ENCODE measurements at places on chromosomes 7 and 10.

DNA sequence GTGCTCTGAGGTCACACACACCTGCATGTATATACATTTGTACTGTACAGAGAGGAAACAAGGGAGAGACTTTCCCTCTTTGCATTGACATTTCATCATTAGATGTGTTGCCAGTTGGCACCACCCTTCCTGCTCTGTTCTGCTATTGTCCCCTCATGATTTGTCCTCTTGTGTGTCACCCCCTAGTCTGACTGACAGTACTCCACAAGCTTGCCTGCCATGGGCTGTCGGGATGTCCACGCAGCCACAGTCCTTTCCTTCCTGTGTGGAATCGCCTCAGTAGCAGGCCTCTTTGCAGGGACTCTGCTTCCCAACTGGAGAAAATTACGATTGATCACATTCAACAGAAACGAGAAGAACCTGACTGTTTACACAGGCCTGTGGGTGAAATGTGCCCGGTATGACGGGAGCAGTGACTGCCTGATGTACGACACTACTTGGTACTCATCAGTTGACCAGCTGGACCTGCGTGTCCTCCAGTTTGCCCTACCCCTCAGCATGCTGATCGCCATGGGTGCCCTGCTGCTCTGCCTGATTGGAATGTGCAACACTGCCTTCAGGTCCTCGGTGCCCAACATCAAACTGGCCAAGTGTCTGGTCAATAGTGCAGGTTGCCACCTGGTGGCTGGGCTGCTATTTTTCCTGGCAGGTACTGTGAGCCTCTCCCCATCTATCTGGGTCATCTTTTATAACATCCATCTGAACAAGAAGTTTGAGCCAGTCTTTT, 9.4 kb downstream of the CLDN12 start:
- H3K27me3 ChIP-seq, result no peaks in the 10 kb centered on the region
- peaks cover 23% of the 10 kb centered on the region for H3K36me3 ChIP-seq
- no peak overlapping the region for H3K4me3 ChIP-seq

GRCh38 chr10:120713573-120714205, 137.5 kb upstream of the WDR11 start:
- 0 out of 2 replicates have a peak, but pooled peaks cover 3% of the 10 kb centered on the region for H3K27me3 ChIP-seq
- DNase-seq, result no peak
- H3K27ac ChIP-seq, result no peak overlapping the region
- H3K4me1 ChIP-seq, result no peaks in the 10 kb centered on the region
- H3K36me3 ChIP-seq, result no peaks in the 10 kb centered on the region

DNA sequence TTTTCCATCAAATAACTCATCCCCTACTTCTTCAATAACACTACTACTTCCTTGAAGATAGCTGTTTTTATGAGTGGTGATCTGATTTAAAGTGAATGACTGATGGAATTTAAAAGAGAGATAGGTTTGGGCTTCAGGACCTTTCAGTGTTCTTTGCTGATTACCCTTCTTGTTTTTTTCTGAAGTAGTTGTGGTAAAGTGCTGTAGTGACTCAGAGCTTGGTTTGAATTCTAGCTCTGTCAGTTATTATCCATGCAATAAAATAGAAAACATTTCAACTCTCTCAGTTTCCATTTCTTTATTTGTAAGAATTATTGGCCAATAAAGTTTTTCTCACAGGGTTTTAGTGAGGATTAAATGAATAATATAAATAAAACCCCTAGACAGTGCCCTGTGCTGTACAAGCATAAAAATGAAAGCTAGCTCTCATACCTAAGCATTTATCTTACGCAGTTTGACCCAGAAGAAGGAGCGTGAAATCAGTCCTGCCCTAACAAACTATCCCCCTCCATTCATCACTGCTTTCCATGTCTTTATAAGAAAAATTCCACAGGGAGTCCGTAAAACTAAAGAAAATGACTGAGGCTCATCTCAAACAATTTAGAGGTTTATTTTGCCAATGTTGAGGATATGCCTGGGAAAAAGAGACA, 25.1 kb upstream of the AKAP9 start:
- H3K27ac ChIP-seq, result no peak overlapping the region
- no peaks in the 10 kb centered on the region for H3K36me3 ChIP-seq
- no peaks in the 10 kb centered on the region for H3K27me3 ChIP-seq
- no peak overlapping the region for H3K4me3 ChIP-seq
- H3K4me1 ChIP-seq, result no peaks in the 10 kb centered on the region

DNA sequence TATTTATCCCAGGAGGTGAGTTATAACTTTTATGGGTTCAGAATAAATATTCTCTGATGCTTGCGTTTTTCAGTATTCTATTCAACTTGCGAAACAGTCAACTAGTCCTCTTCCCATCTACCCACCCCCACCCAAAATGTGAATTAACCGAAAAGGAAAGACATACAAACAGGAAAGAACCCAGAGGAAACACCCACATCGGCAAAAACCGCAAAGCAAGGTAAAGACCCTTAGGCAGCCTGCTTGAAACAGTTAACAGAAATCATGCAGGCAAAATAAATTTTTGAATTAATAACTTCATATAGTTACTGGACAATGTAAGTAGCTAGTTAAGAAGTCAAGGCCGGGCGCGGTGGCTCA, 5.4 kb downstream of the ZC3HAV1 start:
- H3K27me3 ChIP-seq, result no peaks in the 10 kb centered on the region
- peaks cover 1% of the 10 kb centered on the region for H3K36me3 ChIP-seq
- H3K4me1 ChIP-seq, result peaks cover 15% of the 10 kb centered on the region
- no peak overlapping the region for H3K27ac ChIP-seq
- no peak overlapping the region for H3K4me3 ChIP-seq

- DNase-seq, result no peak
- H3K36me3 ChIP-seq, result no peaks in the 10 kb centered on the region
- no peaks in the 10 kb centered on the region for H3K4me1 ChIP-seq
These were observed 107.0 kb downstream of the PTPN20 start for GRCh38 chr10:47018026-47018735.

GRCh38 chr7:74320645-74321221, 31.5 kb downstream of the CLIP2 start:
- no peak overlapping the region for H3K4me3 ChIP-seq
- H3K4me1 ChIP-seq, result no peaks in the 10 kb centered on the region
- H3K27ac ChIP-seq, result no peak overlapping the region
- no peaks in the 10 kb centered on the region for H3K36me3 ChIP-seq
- DNase-seq, result no peak

GRCh38 chr7:12315049-12315448, 88.6 kb downstream of the VWDE start:
- DNase-seq, result no peak
- no peaks in the 10 kb centered on the region for H3K27me3 ChIP-seq
- H3K4me1 ChIP-seq, result no peaks in the 10 kb centered on the region
- H3K27ac ChIP-seq, result no peak overlapping the region

- peaks cover 18% of the 10 kb centered on the region for H3K4me1 ChIP-seq
- DNase-seq, result no peak
- H3K27ac ChIP-seq, result no peak overlapping the region
- no peaks in the 10 kb centered on the region for H3K27me3 ChIP-seq
- no peak overlapping the region for H3K4me3 ChIP-seq
These were observed 55.2 kb upstream of the EZH2 start for GRCh38 chr7:148939128-148939755.

DNA sequence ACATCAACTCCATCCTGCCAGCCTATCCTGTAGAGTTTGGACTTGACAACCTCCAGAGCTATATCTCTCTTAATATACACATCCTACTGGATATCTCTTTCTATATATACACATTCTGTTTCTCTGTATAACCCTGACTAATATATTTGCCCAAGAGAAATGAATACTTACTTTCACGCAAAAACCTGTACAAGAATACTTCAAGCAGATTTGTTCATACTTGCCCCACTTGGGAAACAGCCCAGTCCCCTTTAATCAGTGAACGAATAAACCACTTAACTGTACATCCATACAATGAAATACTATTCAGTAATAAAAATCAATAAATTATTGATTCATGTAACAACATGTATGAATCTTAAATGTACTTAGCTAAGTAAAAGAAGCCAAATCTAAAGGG, 251.1 kb upstream of the PHYHIPL start:
- H3K4me1 ChIP-seq, result 0 out of 2 replicates have a peak, but pooled peaks cover 7% of the 10 kb centered on the region
- H3K27ac ChIP-seq, result no peak overlapping the region
- H3K27me3 ChIP-seq, result no peaks in the 10 kb centered on the region
- H3K4me3 ChIP-seq, result no peak overlapping the region
- H3K36me3 ChIP-seq, result no peaks in the 10 kb centered on the region

GRCh38 chr10:47371629-47372485, 12.2 kb downstream of the ZNF488 start:
- H3K27ac ChIP-seq, result no peak overlapping the region
- no peaks in the 10 kb centered on the region for H3K4me1 ChIP-seq
- no peaks in the 10 kb centered on the region for H3K36me3 ChIP-seq
- H3K27me3 ChIP-seq, result no peaks in the 10 kb centered on the region
- no peak overlapping the region for H3K4me3 ChIP-seq

DNA sequence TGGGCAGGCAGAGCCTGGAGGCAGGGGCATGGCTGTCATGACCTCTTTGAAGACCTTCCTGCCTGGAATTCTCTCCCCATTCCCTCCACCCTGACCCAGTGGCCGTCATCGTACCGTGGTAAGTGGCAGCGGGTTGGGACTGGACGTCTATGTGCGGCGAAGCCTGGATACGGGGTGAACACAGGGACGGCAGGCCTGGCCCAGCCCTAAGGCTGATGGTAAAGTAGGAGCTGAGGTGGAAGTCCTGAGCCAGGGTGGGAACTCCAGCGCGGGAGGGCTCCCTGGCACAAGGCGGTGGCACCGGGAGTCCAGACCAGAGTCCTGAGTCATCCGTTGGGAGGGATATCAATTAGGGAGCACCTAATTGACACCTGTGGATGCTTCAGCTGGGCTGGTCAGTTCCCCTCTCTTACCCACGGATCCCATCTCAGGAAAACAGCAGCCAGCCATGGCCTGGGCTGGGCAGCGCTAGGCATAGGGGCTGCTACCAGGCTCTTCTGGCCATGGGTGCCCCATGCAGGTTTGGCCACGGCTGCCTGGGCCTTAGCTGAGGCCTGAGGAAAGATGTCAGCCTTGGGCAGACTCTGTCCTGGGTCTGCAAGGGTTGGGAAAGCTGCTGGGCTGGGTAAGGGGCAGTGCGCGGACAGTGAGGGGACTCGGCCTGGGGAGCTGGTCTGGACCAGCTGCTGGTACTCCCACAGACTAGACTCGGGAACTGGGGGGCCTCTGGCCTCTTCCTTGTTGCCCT, 3.3 kb downstream of the PPIF start:
- H3K27me3 ChIP-seq, result no peaks in the 10 kb centered on the region
- H3K4me3 ChIP-seq, result no peak overlapping the region
- DNase-seq, result no peak
- peaks cover 69% of the 10 kb centered on the region for H3K36me3 ChIP-seq
- H3K27ac ChIP-seq, result 0 out of 2 replicates have a peak overlapping the region, but pooled peaks have one; percentile 9
- peaks cover 25% of the 10 kb centered on the region for H3K4me1 ChIP-seq

- no peaks in the 10 kb centered on the region for H3K36me3 ChIP-seq
- no peak overlapping the region for H3K27ac ChIP-seq
- no peaks in the 10 kb centered on the region for H3K27me3 ChIP-seq
- H3K4me1 ChIP-seq, result no peaks in the 10 kb centered on the region
- H3K4me3 ChIP-seq, result no peak overlapping the region
These were observed 1083.6 kb upstream of the PHF14 start for GRCh38 chr7:9890092-9890491.

DNA sequence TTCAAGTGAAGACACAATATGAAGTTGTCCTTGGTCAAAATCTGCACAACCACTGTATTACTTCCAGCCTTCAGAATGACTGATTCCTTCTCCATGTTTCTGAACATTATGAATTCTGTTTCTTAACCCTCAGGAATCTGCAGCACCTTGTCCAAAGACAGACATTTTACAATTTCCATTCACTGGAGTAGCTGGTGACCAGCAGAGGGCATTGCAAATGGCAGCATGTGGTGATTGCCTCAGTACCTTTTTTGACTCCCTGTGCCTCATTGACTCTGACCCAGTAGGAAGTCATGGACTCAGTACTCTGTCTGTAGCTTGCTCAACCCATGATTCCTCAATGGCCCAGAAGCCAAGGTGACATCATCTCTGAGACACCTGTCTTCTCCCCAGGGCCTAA, 879 bp upstream of the VPS41 start:
- H3K36me3 ChIP-seq, result no peaks in the 10 kb centered on the region
- no peak overlapping the region for H3K27ac ChIP-seq
- DNase-seq, result no peak
- H3K4me1 ChIP-seq, result peaks cover 20% of the 10 kb centered on the region
- H3K27me3 ChIP-seq, result no peaks in the 10 kb centered on the region

- no peak for DNase-seq
- H3K27ac ChIP-seq, result no peak overlapping the region
- no peaks in the 10 kb centered on the region for H3K36me3 ChIP-seq
These were observed 65.6 kb upstream of the ADO start for GRCh38 chr10:62738916-62739315.

GRCh38 chr7:33873518-33873917, 31.8 kb upstream of the BMPER start:
- no peak overlapping the region for H3K4me3 ChIP-seq
- no peak overlapping the region for H3K27ac ChIP-seq

DNA sequence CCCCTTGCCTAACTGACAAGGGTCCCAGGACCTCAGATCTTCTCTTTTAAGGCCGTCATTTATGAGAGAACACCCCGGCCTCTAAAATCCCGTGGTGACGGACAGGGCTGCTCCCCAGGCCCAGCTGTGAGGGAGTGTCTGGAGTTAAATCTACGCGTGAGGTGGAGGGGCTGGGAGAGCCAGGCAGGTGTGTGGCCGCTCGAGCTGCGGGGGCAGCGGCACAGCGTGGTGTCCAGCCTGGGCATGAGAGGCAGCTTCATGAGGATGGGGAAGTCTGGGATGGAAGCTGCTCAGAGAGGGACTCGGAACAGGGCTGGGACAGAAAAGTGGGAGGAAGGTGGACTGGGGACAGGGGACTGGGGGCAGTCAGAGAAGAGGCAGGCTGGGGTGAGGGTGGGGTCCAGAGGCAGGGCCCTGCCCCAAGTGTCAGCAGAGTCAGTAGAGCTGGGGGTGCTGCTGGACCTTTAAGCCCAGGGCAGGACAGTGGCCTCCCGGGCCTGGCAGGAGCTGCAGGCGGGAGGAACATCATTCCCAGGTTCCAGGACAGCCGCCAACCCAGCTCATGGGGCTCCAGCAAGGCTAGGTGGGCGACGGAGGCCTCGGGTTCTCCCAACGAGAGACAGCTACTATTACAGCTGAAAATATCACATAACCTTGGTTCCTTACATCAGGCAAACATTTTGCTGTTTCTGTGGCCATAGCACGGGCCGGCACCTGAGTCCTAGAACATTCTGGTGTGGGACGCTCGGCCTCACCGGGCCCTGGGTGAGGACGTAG, 55.2 kb downstream of the JAKMIP3 start:
- DNase-seq, result no peak
- no peaks in the 10 kb centered on the region for H3K4me1 ChIP-seq
- no peak overlapping the region for H3K4me3 ChIP-seq
- no peak overlapping the region for H3K27ac ChIP-seq

- no peaks in the 10 kb centered on the region for H3K36me3 ChIP-seq
- H3K27ac ChIP-seq, result no peak overlapping the region
- DNase-seq, result no peak
These were observed 274.6 kb downstream of the ARL4A start for GRCh38 chr7:12961910-12962480.

DNA sequence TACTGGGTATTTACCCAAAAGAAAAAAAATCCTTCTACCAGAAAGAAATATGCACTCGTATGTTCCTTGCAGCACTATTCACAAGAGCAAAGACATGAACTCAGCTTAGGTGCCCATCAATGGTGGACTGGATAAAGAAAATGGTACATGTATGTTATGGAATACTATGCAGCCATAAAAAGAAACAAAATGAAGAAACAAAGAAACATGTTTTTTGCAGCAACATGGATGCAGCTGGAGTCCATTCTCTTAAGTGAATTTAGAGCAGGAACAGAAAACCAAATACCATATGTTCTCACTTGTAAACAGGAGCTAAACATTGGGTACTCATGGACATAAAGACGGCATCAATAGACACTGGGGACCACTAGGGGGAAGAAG, 5.5 kb upstream of the GNB2 start:
- no peaks in the 10 kb centered on the region for H3K36me3 ChIP-seq
- H3K4me1 ChIP-seq, result no peaks in the 10 kb centered on the region
- DNase-seq, result no peak
- H3K4me3 ChIP-seq, result no peak overlapping the region
- no peaks in the 10 kb centered on the region for H3K27me3 ChIP-seq

Measured in PC-9 (cell line).